Activated T-helper 17 cell treated with anti-CD3 and anti-CD28 coated beads, Interleukin-2, amount 50 U/mL, for 72 hours (primary cell): ENCODE measurements at places on chromosomes 2 and 18.

- no peak for ATAC-seq
Measured at GRCh38 chr2:74181739-74182138, 3.1 kb upstream of the MOB1A start.

DNA sequence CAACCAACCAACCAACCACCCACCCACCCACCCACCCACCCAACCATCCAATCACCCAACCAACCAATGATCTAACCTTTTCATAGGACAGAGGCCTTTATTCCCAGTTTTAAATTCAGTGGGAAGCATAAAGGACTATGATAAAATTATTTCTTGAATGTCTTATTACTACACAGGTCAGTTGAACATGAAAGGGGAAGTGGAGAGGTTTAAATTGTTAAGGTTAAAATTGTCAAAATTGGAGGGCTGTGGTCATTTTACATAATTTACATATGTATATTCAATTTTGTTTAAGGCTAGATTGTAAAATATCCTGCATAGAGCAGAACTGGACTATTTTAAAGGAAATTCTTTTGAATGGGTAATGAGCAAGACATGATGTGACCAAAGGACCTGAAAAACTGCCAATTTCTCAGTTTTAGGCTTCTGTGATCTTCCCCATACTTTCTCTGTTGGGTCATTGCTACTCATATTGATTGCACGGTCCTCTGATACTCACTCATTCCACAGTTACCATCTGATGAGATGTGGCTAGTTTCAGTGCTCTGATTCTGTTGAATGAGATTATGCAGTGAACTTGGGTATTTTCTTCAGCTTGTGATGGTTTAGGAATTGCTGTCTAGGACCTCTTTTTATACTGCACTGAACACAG, 127.4 kb downstream of the PLCL1 start:
- peak; percentile 88 for ATAC-seq

GRCh38 chr18:75276818-75277609, 66.4 kb downstream of the TSHZ1 start:
- peak; percentile 84 for ATAC-seq

- ATAC-seq = no peak
Measured at GRCh38 chr2:144935736-144936135, 415.8 kb upstream of the ZEB2 start.

DNA sequence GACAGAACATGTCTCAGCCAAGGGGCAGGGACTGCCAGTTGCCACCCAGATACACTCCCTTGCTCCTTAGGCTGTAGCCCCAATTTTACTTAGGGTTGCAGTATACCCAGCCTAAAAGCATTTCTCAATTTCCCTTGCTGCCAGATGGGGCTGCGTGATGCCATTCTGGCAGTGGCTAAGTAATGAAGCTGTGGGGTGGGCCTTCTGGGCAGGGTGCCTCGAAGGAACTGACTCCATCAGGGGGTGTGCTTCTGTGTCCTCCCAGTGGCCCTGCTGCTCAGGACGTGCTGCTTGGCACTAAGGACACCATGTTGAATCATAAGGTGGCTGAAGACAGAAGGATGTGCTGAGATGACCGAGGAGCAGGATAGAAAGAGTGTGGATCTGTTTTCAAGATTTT, 74.2 kb downstream of the VWA3B start:
- ATAC-seq = no peak
